ENCODE measurements at places on chromosomes 11 and 22.

GRCh38 chr11:60345489-60345888 is 18.4 kb downstream of the MS4A6E start:
- no peak for DNase-seq

DNA sequence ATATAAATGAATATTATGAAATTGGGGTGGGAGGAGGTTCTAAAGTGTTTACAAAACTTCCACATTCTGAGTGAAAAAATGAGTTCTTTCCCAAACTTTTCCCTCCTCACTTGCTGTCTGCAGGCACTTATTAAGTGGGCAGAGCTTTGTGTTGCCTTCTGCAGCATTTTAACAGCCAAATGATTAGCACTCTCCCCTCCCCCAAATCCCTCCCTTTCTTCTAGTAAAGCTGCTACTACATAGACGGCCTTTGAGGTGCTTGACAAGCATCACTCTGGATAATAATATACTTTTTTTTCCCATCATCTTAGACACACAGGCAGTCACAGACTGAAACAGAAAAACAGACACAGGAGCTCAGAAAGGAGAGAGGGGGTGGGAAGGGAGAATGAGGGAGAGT is 493.5 kb downstream of the DLG2 start:
- DNase-seq: no peak

DNA sequence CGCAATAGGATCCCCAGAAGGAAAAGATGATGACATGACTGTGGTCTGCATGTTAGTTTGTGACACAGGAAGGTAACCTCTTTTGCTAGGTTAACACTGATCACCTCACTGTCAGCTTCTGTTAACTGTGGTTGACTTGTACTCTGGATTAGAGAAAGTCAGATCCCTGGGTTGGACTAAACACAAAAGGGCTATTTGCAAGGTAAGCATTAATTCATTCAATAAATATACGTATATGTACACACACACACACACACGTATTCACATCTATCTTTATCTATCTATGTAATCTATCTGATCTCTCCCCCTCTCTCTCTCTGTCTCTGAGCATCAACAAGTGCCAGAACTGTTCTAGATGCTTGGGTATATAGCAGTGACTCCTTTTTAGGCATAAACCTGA is 136.1 kb upstream of the SNX19 start:
- DNase-seq: no peak

DNA sequence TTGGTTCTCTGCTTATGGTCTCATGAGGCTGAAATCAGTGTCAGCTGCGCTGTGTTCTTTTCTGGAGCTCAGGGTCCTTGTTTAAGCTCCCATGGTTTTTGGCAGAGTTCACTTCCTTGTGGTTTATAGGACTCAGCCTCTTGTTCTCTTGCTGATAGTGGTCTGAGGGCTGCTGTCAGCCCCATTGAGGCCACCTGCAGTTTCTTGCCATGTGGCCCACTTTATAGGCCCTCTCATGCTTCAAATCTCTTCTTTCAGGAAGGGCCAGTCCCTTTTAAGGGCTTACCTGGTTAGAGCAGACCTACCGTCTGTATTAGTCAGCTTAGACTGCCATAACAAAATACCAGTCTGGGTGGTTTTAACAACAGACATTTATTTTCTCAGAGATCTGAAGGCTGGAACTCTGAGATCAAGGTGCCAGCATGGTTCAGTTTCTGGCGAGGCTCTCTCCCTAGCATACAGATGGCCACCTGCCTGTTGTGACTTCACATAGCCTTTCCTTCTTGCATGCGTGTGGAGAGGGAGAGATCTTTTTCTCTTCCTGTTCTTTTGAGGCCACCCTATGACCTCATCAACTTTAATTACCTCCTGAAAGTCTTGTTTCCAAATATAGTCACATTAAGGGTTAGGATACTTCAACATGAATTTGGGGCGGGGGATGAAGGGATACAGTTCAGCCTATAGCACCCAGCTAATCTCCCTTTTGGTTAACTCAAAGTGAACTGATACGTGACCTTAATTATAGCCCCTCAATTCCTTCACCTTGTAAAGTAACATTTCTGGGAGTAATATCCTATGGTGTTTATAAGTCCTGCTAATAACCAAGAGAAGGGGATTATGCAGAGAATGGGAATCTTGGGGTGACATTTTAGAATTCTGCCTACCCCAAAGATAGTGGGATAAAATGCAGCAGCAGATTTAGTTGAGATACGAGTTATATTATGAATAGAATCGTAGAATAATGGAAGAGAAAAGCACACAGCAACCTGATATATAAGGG is 131.8 kb downstream of the UVRAG start:
- DNase-seq: no peak

- peak; percentile 62 for DNase-seq
Observed at GRCh38 chr11:299081-299891, at the start of gene IFITM5. TSS of gene IFITM5 (minus strand) at chr11:299526. CDS start at chr11:299490, 36 bp downstream.

DNA sequence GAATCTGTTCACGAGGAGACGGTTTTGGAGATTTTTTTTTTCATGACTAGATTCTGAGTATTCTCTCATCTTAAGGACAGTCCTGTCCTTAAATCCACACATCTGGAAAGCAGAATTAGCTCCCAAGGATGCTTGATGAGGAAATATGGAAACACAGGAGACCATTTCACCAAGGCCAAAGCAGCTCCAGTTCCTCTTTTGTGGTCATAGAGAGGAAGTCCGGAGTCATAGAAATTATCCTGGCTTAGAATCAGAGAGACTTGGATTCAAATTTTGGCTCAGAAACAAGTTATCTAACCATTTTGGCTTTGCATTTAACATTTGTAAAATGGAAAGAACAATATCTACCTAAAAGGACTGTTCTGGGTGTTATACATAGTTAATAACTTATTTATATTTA is 7.3 kb upstream of the TEAD1 start:
- DNase-seq: no peak

- no peak for DNase-seq
Observed at GRCh38 chr11:88179141-88179540, 3.9 kb upstream of the RAB38 start.

DNA sequence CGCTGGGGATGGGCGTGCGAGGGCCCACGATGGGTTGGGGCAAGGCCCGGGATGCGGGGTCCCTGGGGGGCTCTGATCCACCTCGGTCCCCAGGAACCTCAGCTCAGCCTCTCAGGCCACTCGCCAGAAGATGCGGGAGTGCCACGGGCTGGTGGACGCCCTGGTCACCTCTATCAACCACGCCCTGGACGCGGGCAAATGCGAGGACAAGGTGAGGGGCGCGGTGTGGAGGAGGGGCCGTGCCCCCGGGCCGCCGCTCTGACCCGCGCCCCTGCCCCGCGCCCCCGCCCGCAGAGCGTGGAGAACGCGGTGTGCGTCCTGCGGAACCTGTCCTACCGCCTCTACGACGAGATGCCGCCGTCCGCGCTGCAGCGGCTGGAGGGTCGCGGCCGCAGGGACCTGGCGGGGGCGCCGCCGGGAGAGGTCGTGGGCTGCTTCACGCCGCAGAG is 6.3 kb downstream of the PKP3 start:
- no peak for DNase-seq

GRCh38 chr11:72634016-72634415 is 40.2 kb downstream of the PDE2A start:
- no peak for DNase-seq

DNA sequence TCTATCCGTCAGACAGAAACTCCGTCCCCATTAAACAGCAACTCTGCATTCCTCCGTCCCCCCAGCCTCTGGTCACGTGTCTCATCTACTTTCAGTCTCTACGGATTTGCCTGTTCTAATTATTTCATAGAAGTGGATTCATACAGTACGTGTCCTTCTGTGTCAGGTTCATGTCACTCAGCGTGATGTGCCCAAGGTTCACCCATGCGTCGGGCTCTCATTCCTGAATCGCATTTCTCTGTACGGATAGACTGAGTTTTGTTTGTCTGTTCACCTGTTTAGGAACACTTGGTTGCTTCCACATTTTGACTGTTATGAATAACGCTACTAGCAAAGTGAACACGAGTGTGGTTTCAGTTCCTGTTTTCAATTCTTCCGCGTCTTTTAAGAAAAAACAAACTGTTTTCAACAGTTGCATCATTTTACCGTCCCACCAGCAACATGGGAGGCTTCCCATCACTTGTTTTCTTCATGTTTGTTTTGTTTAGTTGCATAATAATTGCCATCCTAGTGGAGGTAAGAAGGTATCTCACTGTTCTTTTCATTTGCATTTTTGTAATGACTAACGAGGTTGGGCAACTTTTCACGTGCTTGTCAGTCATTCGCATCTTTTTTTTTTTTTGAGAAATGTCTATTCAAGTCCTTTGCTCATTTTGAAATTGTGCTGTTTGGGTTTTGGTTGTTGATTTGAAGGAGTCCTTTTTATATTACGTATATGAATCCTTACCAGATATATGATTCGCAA is 8.9 kb upstream of the NLRP6 start:
- DNase-seq: no peak

- no peak for DNase-seq
Observed at GRCh38 chr11:108237058-108237481, 14.2 kb downstream of the ATM start.

DNA sequence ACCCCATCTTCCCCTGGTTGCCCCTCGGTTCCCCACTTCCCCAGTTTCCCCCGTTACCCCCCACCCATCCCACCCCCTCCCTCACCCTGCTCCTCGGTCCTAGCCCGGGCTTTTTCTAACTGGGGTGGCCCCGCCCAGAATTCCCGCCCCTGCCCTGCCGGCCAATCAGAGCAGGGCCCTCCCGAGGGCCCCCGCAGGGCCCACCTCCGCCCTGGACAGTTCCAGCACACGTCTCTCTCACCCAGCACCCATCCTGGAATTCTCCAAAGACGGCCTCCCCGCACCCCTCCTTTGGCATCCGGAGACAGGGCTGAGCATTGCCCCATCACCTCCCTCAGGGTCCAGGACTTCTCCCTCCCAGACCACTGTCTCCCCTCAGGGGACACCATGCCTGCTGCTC is at the start of gene H19:
Gene H19, minus strand, starts transcription at position 88 of the 400 bp plus-strand sequence.
- no peak for DNase-seq

DNA sequence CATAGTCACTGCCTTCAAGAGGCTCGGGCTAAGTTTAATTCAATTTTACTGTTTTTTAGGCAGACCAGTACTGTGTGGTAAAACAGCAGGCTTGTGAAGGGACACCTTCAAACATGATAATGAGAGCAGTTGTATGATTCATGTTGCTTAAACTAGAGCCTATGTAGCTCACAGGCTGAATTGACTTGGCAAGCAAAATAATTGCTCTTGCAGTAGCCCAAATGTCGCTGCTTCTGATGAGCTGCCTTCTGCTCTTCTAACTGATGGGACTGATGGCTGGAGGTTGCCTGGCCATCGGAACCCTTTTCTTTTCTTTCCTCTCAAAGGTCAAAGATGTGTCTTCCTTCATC is 137.6 kb downstream of the MAML2 start:
- DNase-seq: no peak

DNA sequence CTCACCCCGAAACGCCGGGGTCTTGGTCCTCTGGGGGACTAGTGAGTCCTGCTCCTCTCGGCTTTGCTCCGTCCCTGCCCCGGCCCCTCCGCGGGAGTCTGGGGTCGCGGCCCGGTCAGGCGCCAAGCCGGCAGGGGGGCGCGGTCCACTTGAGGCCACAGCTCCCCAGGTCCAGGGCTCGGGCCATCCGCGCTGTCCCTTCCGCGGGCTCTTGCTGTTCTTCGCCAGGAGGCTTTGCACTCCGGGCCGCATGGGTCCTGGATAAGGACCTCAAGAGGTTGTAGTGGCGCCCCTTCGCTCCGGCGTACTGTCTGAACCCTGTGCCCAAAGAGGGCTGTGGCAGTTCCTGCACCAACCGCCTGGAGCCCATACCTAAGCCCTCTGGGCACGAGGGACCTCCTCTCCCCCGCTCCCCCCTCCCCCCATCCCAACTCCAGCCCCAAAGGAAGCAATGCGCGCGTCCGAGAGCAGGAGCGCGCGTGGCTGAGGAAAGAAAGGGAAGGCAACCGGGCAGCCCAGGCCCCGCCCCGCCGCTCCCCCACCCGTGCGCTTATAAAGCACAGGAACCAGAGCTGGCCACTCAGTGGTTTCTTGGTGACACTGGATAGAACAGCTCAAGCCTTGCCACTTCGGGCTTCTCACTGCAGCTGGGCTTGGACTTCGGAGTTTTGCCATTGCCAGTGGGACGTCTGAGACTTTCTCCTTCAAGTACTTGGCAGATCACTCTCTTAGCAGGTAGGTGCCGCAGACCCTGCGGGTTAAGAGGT is at the start of gene ADM:
Gene ADM, plus strand, starts transcription at position 579 of the 767 bp plus-strand sequence. CDS start 628 bp downstream, outside the sequence.
- peak; percentile 69 for DNase-seq

Data from posterior cingulate gyrus (tissue), 11 donors.